Pulmonary artery endothelial cell (primary cell): ENCODE measurements at places on chromosomes 4 and X. TPM values are rescaled to one million over a fixed set of nuclear protein-coding genes. Genes with fewer than 3 reads are reported as not detected.
A peak's percentile ranks its signal among the peaks of the same experiment; 100 is the strongest.

SLC16A2 gene
- 1.3 TPM in 2 replicates for total RNA-seq

LRIT3 gene
- total RNA-seq = 0.04 TPM in 1 of 2 replicates, not detected in the other

- DNase-seq = no peak
These were observed 121.9 kb downstream of the RBMX2 start for GRCh38 chrX:130523460-130524394.

DNA sequence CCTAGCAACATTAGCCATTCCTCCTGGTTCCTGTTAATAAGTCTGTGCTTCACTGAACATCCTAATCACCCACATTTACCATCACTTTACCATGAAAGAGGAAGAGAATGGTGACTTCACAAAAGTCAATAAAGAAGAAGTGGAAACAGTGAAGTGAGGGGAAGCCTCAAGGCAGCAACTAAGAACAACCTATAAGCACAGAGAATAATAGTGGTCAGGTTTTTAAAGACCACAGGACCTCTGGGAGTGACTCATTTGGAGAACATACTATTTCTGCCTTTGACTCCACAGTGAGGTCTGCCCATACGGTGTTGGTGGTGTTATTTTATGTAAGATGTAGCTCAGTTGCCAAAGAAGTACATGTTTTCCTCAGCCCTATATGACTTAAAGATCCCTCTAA lies 86.0 kb upstream of the TET2 start:
- no peak for DNase-seq

- peak; percentile 44 for DNase-seq
These were observed 332.9 kb downstream of the PPP3CA start for GRCh38 chr4:101014417-101014816.

DNA sequence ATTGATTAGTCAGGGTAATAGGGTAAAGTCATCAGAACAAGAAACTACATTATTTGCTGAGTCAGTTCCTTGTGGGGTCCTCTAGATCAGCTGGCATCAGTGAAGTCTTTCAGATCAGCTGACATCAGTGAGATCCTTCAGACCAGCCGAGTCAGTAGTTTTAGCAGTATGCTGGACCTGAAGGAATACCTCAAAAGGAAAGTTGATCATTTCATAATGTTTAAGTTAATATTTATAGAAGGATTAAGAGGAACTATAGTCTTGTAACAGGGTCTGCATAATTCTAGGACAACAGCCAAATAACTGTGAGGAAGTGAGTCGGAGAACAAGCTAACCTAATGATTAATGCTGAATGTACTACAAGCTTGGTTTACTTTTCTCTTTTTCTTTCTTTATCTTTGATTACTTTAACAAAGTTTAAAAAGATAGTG lies 958 bp upstream of the UGT2B7 start:
- DNase-seq = no peak

- DNase-seq = no peak
These were observed 40.1 kb downstream of the WWC2 start for GRCh38 chr4:183139058-183139750.

- DNase-seq = no peak
These were observed 25.1 kb downstream of the SLC30A9 start for GRCh38 chr4:42015438-42015837.
